ENCODE measurements at places on chromosomes 7 and 10.

- DNase-seq: no peak
Observed at GRCh38 chr7:95334447-95334846, 10.1 kb upstream of the PON1 start.

DNA sequence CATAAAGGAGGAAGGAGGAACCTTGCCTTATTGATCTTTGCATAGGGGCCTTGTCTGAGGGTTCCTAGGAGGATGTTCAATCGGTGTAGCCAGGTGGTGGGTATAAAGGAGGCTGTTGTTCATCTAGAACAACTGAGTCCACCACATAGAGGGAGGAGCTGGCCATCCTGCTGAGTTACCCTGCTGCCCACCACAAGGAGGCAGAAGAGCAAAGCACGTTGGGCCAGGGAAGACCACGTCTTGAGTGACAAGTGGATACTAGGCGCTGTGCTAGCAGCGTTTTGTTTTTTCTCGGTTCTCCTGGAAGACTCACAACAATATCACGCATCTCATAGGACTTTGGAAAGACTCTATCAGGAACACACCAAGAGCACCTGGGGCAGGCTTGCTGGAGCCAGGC lies 20.0 kb downstream of the FOXI2 start:
- DNase-seq: no peak

- no peak for DNase-seq
Observed at GRCh38 chr10:94107191-94107590, 113.5 kb downstream of the PLCE1 start.

DNA sequence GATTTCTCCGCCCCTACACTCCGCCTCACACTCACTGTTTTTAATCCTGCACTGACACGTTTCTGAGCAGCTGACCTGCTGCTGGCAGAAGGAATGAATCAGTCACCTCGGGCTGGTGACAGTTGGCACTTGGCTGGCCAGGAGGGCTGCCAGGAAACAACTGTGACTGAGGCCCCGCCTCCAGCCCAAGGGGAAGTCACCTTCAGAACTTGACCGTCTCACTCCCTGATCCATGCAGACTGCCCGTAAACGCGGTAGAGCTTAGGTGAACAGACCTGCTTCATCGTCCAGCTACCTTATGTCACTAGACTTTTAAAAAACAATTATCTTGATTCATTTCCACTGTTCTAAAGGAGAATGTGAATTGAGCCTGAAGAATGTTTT lies 107.5 kb downstream of the DOCK1 start:
- no peak for DNase-seq

DNA sequence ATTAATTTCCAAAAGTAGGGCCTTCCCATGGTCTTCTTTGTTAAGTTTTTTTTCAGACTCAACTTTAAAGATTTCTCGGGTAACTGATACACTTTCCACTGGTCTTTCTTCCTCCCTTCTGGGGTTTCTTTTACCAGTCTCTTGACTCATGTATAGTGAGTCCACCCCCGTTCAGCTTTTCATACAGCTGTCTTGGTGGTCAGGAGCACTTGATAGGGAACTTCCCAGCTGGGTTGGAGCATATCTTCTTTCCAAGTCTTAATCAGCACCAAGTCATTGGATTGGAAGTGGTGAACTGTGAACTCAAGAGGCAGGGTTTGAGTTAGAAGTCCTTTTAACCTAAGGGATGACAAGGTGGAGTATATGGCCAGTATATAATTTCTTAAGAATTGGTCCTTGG lies 29.2 kb upstream of the ELOVL3 start:
- no peak for DNase-seq

- DNase-seq: peak; percentile 80
Observed at GRCh38 chr10:52313933-52314821, at the start of gene DKK1. TSS of gene DKK1 (plus strand) at chr10:52314281. CDS start at chr10:52314435, 154 bp downstream.

GRCh38 chr10:4399556-4399955 lies 426.5 kb upstream of the AKR1E2 start:
- peak; percentile 24 for DNase-seq

DNA sequence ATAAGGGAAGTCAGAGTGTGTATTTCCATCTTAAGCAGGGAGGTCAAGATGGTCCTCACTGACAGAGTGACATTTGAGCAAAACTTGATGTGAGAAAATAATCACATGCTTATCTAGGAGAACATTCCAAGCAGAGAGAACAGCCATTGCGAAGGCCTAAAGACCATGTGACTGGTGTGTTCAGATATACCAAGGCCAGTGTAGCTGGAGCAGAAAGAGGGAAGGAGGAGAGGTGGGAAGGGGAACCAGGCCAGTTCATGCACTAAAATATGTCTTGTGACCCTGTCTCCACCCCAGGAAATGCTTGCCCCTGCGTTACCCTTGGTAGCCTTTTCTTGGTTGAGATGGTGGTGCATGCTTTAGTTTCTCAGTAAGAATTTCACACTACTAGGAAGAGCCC lies 77.4 kb downstream of the CACNB2 start:
- no peak for DNase-seq

- DNase-seq: no peak
Observed at GRCh38 chr7:23026164-23026563, 12.2 kb upstream of the HYCC1 start.

- no peak for DNase-seq
Observed at GRCh38 chr10:131644864-131645658, 255.7 kb upstream of the PPP2R2D start.

DNA sequence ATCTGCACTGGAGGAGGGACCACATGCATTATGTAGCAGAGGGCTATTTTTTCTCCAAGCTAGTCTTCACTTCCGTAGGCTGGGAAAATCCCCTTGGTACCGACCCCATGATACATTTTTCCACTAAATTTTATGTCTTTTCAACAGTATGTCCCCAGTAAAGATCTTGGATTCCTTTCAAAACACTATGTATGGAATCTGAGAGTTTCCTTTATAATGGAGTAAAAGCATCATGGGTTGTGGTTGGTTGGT lies 4.8 kb upstream of the ZNRF2 start:
- no peak for DNase-seq

DNA sequence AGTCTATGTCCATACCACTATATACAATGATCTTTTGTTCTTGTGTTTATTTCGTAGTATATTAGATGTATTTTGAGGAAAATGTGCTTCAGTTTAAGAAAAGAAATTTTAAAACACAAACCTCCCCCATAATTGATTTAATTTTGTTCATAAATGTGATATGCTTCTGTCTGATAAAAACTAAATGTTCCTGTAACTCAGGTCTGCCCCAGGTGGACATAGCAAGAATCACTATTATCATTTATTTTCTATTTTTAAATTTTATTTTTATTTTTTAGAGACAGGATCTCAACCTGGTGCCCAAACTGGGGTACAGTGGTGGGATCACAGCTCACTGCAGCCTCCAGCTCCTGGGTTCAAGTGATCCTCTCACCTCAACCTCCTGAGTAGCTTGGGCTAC lies 43.2 kb downstream of the BEND7 start:
- DNase-seq: no peak

GRCh38 chr7:1244700-1245523 lies 12.2 kb downstream of the UNCX start:
- no peak for DNase-seq

DNA sequence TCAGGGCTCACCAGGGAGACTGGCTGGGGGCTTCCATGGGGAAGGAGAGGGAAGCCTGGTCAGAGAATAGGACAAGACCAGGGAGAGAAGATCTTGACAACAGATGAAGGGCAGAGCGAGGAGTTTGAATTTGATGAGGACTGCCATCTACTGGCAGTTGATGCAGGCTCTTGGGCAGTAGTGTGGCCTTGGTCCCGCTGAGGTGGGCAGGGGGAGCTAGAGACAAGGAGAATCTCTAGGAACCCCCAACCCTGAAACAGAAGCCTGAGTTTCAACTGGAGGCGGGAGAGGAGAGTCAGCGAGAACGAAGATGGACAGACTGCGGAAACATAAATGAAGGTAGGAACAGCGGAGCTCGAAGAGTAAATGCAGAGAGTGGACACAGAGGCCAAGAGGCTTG lies 81.0 kb downstream of the PPP1R3C start:
- peak; percentile 68 for DNase-seq

DNA sequence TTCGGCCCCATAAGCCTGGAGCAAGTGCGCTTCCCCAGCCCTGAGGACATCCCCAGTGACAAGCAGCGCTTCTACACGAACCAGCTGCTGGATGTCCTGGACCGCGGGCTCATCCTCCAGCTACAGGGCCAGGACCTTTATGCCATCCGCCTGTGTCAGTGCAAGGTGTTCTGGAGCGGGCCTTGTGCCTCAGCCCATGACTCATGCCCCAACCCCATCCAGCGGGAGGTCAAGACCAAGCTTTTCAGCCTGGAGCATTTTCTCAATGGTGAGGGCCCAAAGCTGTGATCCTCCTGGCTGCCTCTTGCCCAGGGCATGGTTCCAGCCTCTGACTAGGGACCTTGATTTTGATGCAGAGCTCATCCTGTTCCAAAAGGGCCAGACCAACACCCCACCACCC lies 10.1 kb downstream of the IRF5 start:
- DNase-seq: no peak

DNA sequence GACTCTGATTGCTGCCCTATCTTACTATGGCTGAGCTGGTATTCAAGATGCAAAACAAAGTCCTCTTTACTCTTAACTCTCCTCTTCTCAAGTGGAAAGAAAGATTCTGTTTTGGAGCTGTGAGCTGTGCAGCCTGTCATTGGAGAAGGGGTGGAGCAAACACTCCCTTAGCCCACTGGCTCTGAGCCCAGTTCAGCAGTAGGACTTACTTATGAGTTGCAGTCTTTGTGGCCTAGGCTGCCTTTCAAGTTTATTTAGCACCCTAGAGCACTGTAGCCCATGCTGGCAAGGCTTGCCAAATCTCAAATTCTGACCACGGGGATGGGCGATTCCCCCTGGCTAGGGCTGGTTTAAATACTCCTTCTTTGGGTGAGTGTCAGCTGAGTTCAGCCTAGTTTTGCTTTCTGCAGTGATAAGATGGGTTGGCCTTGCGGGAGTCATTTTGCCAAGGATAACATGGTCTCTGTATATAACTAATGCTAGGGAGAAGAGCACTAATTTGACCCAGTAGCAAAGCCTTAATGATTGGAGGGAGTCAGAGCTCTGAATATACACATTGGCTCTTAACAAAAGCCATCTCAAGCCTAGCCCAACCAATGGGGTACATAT lies 110.2 kb downstream of the MYO3A start:
- no peak for DNase-seq

DNA sequence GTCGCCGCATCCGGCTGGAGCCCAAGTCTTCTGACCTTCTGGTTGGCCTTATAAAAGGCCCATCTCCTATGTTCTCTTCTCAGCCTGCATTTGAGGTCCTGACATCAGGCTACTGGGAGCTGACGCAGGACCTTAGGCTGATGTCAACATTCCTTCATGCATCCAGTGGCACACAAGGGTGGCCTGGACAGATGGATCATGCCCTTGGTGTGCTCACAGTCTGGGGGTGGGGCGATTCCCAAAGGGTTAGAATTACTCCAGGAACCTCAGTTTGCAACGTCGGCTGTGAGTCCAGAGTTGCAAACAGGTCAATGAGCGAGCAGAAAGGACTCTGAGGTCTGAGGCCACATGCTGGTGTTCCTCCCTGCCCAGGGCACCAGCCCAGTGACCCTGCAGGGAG lies 8.2 kb upstream of the CLIP2 start:
- DNase-seq: peak; percentile 57

GRCh38 chr10:32141018-32141807 lies 85.0 kb upstream of the KIF5B start:
- no peak for DNase-seq

All from fibroblast of gingiva (primary cell).